Spinal cord (tissue), 10 donors: ENCODE measurements at places on chromosomes 3 and 15.
A peak's percentile ranks its signal among the peaks of the same experiment; 100 is the strongest.

- DNase-seq = no peak
- peaks cover 4% of the 10 kb centered on the region for H3K4me1 ChIP-seq
- H3K4me3 ChIP-seq = no peak overlapping the region
- peaks cover 19% of the 10 kb centered on the region for H3K36me3 ChIP-seq
- no peak overlapping the region for H3K27ac ChIP-seq
- H3K27me3 ChIP-seq = no peaks in the 10 kb centered on the region
Measured at GRCh38 chr15:62845241-62846126, 197.1 kb upstream of the TPM1 start.

GRCh38 chr15:67732671-67733374, 92.5 kb upstream of the SKOR1 start:
- H3K27ac ChIP-seq = no peak overlapping the region
- H3K36me3 ChIP-seq = no peaks in the 10 kb centered on the region
- DNase-seq = no peak
- H3K4me1 ChIP-seq = no peaks in the 10 kb centered on the region
- no peak overlapping the region for H3K4me3 ChIP-seq
- H3K27me3 ChIP-seq = no peaks in the 10 kb centered on the region

DNA sequence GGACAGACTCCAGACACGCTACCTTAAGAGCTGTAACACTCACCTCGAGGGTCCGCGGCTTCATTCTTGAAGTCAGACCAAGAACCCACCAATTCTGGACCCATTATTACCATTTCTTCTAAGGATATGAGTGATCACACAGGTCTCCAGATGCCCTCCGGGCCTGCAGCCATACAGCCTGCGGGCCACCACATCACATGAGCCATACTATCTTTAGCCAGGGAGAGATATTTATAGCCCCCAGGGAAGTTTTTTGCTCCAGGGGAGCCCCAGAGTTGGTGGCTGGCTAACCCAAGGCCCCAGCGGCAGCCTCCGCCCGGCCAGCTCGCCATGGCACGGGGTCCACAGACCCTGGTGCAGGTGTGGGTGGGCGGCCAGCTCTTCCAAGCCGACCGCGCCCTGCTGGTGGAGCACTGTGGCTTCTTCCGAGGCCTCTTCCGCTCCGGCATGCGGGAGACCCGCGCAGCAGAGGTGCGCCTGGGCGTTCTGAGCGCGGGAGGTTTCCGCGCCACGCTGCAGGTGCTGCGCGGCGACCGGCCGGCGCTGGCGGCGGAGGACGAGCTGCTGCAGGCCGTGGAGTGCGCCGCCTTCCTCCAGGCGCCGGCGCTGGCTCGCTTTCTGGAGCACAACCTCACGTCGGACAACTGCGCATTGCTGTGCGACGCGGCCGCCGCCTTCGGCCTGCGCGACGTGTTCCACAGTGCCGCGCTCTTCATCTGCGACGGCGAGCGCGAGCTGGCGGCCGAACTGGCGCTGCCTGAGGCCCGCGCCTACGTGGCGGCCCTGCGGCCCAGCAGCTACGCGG, at the start of gene KBTBD13:
Gene KBTBD13 (plus strand): TSS at position 261 of the 805 bp plus-strand sequence. CDS start 70 bp downstream, at position 331.
- no peak within 1 kb of the TSS for H3K4me3 ChIP-seq
- H3K27me3 ChIP-seq = peaks cover 33% of the 10 kb centered on the region
- peaks cover 2% of the 10 kb centered on the region for H3K36me3 ChIP-seq
- H3K4me1 ChIP-seq = peaks cover 31% of the 10 kb centered on the region
- H3K27ac ChIP-seq = no peak within 1 kb of the TSS

DNA sequence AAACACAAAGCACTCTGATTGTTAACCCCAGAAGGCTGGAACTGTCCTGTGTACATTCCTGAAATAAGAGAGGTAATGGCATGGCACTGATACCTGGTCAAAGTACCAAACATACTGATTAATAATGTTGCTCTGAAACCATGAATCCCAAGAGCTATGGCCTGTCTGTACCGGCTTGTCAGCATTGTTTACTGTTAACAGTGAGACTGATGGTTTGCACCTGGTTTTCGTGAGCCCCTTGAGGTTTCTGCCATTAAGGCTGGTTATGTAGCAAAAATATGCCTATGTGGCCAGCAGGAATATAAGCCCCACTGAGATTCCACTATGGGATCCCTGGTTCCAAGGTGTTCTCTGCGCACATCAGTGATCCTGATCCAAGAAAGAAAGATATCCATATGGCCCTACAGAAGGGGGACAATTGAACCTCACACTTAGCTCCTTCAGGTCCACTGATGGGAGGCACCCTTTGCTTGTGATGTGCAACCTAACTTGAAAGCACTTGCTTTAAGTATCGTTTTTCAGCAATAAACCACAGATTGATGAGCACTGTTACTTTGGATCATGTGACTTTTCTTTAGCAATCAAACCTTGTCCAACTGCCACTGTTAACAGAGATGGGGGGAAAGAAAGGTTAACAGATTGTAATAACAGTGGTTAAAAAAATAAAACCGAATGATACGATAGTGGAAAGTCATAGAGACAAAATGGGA, 65.2 kb downstream of the TBL1XR1 start:
- H3K4me3 ChIP-seq = no peak overlapping the region
- no peaks in the 10 kb centered on the region for H3K36me3 ChIP-seq
- H3K27ac ChIP-seq = no peak overlapping the region
- no peaks in the 10 kb centered on the region for H3K27me3 ChIP-seq
- DNase-seq = no peak

DNA sequence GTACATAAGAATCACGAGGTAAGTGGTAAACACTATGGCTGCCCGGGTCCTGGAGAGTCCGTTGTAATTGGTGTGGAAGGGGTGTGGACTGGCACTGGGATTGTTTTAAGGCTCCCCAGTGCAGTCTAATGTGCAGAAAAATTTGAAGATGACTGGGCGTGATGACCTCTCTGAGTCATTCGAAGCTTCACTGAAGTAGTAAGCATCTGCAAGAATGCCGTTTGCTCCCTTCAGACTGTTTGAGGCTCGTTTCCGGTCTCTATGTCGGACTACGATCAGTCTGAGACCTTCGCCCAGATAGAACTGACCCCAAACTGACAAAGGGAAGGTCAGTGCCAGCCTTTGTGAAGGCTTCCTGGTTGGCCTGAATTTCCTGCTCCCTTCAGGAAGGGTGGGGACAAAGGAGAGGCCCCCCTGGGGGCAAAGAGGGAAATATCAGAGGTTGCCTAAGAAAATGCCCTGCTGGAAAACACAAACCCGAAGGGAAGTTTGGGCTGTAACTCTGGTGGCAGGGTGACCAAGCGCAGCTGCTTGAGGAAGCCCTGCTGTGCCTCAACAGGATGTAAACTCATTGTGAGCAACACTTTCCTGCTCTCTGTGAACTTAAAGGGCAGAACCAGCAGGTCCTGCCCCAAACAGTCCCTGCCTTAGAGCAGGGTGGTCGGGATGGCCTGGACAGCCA, 34.6 kb downstream of the BTD start:
- peak overlapping the region; percentile 90 for H3K27ac ChIP-seq
- H3K36me3 ChIP-seq = peaks cover 4% of the 10 kb centered on the region
- peaks cover 33% of the 10 kb centered on the region for H3K4me1 ChIP-seq
- no peak overlapping the region for H3K4me3 ChIP-seq
- no peaks in the 10 kb centered on the region for H3K27me3 ChIP-seq
- DNase-seq = no peak

GRCh38 chr3:125587039-125587648, 8.2 kb downstream of the OSBPL11 start:
- no peak overlapping the region for H3K4me3 ChIP-seq
- H3K4me1 ChIP-seq = no peaks in the 10 kb centered on the region
- DNase-seq = no peak
- no peaks in the 10 kb centered on the region for H3K36me3 ChIP-seq
- H3K27me3 ChIP-seq = no peaks in the 10 kb centered on the region

DNA sequence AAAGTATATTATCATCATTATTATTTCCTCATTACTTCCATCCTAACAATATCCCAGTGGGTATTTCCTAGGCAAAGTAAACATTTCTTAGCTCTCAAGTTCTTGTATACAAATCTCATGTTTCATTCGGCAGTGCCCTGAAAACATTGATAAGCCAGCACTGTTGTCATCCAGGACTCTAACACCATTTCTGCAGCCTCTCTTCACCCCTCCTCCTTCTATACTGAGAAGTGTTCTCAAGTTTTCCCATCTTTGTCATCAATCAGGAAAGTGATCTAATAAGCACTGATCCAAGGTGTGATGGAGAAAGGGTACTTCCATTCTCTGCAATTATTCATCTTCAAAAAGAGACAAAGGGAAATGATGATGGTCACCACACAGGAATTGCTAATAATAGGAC, 168.4 kb upstream of the CCDC54 start:
- DNase-seq = no peak
- no peaks in the 10 kb centered on the region for H3K36me3 ChIP-seq
- no peak overlapping the region for H3K4me3 ChIP-seq
- H3K4me1 ChIP-seq = peaks cover 4% of the 10 kb centered on the region
- no peaks in the 10 kb centered on the region for H3K27me3 ChIP-seq

- H3K27me3 ChIP-seq = peaks cover 4% of the 10 kb centered on the region
- H3K27ac ChIP-seq = peak overlapping the region; percentile 99
- no peaks in the 10 kb centered on the region for H3K36me3 ChIP-seq
- H3K4me1 ChIP-seq = peaks cover 40% of the 10 kb centered on the region
- peak overlapping the region; percentile 83 for H3K4me3 ChIP-seq
Measured at GRCh38 chr3:187743195-187744141, 1.8 kb downstream of the BCL6 start.

GRCh38 chr3:76352511-76353284, 567.3 kb upstream of the ZNF717 start:
- no peaks in the 10 kb centered on the region for H3K36me3 ChIP-seq
- no peak overlapping the region for H3K27ac ChIP-seq
- no peak overlapping the region for H3K4me3 ChIP-seq
- DNase-seq = no peak
- no peaks in the 10 kb centered on the region for H3K27me3 ChIP-seq

- H3K27me3 ChIP-seq = no peaks in the 10 kb centered on the region
- no peak overlapping the region for H3K27ac ChIP-seq
- H3K4me1 ChIP-seq = no peaks in the 10 kb centered on the region
- H3K36me3 ChIP-seq = no peaks in the 10 kb centered on the region
- no peak for DNase-seq
Measured at GRCh38 chr15:47908486-47908885, 191.2 kb downstream of the SEMA6D start.

- no peak for DNase-seq
- H3K4me1 ChIP-seq = no peaks in the 10 kb centered on the region
- no peak overlapping the region for H3K27ac ChIP-seq
- no peaks in the 10 kb centered on the region for H3K36me3 ChIP-seq
Measured at GRCh38 chr3:155239960-155240359, 53.5 kb downstream of the STRIT1 start.

DNA sequence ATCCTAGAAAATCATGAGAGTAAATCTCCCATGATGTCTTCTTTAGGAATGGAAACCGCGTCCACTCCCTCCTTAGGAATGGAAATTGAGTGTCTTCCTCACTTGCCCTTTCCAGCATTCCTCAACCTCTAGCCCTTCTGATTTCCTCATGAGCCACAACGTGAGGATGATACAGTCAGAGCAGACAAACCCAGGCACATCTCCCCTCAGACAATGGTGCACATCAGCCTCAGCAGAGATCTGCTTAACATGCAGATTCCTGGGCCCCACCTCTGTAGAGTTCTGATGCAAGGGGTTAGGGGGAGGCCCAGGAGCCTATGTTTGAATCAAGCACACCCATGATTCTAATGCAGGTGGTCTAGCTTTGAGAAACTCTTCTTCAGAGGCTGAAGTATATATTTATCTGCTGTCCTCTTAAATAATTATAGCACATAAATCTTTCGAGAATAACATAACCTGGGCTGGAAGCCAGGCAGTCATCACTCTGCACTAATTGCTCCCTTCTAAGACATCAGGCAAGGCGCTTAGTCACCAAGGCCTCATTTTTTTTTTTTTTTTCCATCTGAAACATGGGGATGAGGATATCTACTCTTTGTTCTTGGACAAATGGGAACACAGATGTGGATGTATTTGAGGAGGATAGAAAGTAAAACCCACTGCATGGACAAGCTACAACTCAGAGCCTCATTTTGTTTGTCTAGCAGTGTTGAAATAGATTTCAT, 81.7 kb downstream of the PRICKLE2 start:
- peaks cover 3% of the 10 kb centered on the region for H3K4me1 ChIP-seq
- H3K27me3 ChIP-seq = no peaks in the 10 kb centered on the region
- no peak overlapping the region for H3K27ac ChIP-seq
- peak; percentile 69 for DNase-seq

DNA sequence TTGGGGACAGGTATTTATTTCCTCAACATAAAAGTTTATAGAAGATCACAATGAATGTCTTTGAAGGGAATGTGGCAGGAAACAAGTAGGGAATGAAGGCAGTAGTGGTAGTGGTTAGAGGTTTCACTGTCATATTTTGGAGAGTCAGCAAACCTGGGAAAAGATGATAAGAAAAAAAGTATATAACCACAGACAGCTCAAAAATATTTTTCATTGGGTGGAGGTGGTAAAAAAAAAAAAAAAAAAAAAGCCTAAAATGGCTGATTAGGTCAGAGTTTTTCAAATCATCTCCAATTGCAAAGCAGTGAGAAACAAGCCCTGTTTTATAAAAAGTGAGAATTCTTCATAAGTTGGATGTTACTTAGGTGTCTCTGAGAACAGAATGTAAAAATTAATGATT, 400.0 kb downstream of the LSAMP start:
- H3K27me3 ChIP-seq = no peaks in the 10 kb centered on the region
- no peak overlapping the region for H3K27ac ChIP-seq
- H3K4me1 ChIP-seq = no peaks in the 10 kb centered on the region
- no peaks in the 10 kb centered on the region for H3K36me3 ChIP-seq
- no peak for DNase-seq

DNA sequence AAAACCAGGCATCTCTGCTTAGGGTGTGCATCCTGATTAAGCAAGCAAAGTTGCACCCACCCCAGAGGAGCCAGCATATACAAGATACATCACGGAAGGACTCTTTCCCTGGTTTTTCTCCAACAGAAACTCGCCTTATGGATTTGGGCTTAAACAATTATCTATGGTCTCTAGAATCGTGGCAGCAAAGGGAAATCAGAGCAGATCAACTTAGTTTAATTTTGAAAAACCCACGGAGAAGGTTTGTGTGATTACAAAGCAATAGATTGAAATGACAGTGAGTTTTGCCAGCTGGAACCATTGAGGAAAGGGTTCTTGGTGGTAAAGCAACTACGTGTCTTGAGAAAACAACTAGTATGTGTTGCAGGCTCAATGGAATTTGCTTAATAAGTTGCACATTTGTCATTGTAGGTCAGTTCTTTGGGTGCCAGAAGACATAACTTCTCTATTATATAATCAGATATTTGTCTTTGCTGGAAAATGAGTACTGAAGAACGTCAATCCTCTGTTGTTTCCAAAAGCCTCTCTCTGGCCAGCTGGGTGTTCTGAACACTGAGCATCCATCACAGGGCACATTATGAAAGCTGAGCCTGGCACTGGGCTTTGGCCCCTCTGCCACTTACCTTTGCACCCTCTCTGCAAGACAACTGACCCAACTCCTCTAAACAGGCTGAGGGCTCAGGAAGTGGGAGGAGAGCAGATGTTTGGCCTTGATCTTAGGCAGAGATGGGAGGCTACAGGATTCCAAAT, 75.7 kb upstream of the FBN1 start:
- H3K27me3 ChIP-seq = no peaks in the 10 kb centered on the region
- no peak overlapping the region for H3K4me3 ChIP-seq
- H3K4me1 ChIP-seq = no peaks in the 10 kb centered on the region
